ENCODE measurements at places on chromosomes 13 and 19. TPM values are rescaled to one million over a fixed set of nuclear protein-coding genes. Genes with fewer than 3 reads are reported as not detected.

CPT1C gene
- total RNA-seq = 54.5 TPM

KMT2B gene
- total RNA-seq = 2.5 TPM

FGF22 gene
- total RNA-seq = not detected

ZNF563 gene
- total RNA-seq = 0.14 TPM

DNA sequence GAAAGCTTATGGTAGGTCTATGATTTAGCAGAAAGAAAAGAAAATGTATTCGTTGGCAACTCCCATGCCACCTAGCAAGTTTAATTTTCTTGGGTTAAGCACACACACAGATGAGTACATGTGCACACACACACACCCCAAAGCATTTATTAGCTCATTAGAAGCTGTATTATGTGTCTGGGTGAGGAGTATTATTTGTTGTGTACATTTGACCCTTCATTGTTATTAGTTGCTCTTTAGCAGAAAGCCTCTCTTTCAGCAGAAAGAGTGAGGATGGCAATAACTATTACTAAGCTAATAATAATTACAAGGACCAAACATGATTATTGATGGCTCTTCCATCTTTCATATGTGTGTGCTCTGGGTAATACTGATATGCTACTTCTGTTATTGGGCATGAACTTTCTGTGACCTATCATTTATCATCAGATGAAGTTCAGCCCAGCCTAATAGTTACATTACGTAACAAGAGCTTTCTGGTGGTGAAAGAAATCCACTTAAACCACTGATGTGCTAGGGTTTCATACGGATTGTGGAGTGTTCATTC is 177.4 kb upstream of the OBI1 start:
- DNase-seq = no peak

DNA sequence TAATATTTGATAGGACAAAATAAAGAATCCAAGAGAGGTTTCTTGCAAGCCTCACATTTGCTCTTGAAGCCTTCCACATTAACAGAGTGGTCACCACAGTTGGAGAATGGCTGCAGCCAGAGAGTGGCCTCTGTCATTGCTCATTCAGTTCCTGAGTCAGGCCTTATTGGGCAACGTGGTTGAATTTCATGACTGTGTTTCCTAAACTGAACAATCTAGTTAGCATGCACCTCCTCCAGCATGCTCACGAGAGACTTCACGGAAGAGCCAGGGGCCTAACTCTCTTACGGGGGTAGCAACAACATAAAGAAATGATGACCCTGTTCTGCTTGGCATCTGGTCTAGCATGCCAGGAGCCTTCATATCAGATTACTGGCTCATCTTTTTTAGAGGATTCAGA is 9.6 kb upstream of the UBL3 start:
- no peak for DNase-seq

GRCh38 chr19:39157275-39157996 is 31.9 kb downstream of the PAK4 start:
- DNase-seq = no peak

DNA sequence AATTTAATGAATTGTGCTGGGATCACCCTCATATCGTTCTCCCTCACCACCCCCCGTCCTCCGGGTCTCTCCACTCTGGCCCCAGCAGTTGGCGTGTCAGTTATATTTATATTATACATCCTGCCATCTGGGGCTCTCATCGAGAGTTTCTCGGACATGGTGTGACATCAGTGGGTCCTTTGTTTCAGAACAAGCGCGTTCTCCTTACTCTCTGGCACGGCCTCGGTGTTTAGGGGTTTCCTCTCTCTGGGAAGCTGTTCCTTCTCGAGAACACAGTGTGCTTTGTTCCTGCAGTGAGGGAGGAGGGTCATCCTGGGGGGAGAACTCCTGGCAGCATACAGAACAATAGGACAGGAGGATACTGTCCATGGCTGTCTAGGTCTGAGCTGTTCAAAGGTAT is 9.8 kb upstream of the MCF2L start:
- peak; percentile 76 for DNase-seq

DNA sequence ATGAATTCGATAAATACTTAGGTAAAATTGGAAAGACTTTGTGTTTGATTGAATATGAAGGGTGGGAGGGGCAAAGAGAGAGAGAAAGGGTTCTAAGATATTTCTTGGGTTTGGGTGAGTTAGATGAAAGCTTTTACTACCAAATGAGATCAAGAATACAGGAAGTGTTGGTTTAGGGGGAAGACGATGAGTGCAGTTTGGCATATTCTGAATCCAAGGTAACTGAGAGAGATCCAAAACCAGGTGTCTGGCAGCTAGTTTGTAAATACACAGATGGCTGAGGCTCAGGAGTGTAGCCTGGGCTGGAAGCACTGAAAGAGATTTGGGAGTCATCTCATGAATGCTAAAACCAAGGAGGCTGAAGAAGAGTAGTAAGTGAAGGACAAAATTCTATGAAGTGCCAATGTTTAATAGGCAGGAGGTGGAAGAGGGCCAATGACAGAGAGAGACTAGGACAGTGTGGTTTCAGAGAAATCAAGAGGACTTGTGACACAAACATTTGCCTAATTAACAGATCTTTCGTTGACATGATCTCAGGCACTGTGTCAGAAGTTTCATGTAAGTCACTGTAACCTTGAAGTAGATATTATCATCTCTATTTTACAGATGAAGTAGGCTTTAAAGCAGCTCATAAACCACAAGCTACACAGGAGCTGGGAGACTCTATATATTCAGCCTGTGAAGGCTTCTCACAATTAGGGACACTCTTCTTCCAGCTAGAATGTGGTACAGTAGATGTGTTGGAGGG is 70.2 kb upstream of the ZDHHC20 start:
- peak; percentile 51 for DNase-seq

- peak; percentile 43 for DNase-seq
Observed at GRCh38 chr19:53130506-53130905, 2.2 kb downstream of the ZNF415 start.

DNA sequence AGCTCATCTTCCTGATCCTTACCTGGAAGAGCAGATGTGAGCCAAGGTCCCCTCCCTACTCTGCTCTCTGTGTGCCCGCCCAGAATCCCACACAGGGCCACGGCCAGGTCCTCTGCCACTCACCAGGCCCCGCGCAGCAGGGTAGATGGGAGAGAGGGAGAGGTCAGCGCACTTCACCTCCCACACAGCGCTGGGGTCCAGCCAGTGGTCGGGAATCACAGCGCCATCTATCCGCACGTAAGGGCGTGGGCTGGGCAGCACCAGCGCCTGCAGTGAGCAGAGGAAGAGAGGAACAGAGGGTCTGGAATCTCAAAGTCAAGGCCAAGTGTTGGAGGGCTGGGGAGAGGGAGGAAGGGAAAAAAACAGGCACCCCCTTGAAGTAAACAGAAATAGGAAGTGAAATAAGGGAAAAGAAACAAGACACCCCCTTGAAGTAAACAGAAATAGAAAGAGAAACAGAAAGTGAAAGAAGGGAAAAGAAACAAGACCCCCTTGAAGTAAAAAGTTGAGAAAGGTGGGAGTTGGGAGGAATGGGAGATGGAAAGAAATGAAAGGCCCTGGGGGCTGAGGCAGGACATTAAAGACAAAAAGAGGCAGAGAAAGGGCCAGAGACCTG is 7.0 kb upstream of the PLA2G4C start:
- DNase-seq = no peak

DNA sequence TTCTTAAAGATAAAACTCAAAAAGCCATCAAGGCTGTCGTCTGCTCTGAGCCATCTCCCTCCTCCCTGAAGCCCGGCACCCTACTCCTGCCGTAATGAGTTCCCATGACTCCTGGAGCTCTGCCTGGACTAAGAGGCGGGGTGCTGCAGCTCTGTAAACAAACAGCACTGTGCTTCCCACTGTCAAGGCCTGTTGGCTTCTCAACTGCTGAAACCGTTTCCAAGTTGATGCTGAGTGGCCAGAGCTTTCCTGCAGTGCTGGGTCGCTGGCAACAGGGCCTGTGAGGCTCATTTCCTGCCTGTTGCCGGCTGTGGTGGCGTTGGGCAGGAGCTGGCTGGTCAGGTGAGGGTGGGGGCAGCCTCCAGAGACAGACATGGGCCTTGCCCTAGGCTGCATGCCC is 26.7 kb upstream of the ISYNA1 start:
- peak; percentile 90 for DNase-seq

- no peak for DNase-seq
Observed at GRCh38 chr19:1170938-1171754, 2.9 kb downstream of the SBNO2 start.

- peak; percentile 74 for DNase-seq
Observed at GRCh38 chr19:27746691-27747380, 1466.1 kb downstream of the UQCRFS1 start.

- peak; percentile 13 for DNase-seq
Observed at GRCh38 chr13:67736646-67737420, 506.7 kb upstream of the PCDH9 start.
